NCI-H1930 (cell line): ENCODE measurements at places on chromosomes 6 and 20.

GRCh38 chr6:29982097-29982496, 39.8 kb downstream of the HLA-A start:
- no peak for DNase-seq

GRCh38 chr20:4875578-4876067, 125.7 kb downstream of the SLC23A2 start:
- no peak for DNase-seq

DNA sequence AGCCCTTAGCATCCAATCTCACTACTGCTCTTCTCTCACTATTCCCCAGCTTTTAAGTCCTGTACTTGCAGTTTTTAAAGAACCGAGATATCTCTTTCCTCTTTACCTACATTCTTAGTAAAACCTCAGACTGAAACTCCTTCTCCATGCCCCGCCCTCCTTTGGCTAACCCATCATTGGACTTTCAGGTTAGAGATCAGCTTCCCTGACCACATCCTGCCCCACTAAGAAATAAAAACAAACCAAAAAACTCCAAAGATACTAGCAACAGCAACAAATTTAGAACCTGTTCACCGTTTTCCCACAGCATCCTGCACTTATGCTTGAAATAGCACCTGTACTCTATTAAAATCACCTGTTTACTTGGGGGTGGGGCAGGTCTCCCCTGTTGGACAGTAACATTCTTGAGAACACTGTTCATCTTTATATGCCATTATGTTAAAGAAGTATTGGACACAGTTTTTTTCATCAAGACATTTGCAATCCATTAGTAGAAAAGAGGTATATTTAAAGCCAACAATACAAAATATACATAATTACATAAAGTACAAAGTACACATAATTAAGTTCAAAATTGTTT, 16.3 kb upstream of the SMAP1 start:
- no peak for DNase-seq

DNA sequence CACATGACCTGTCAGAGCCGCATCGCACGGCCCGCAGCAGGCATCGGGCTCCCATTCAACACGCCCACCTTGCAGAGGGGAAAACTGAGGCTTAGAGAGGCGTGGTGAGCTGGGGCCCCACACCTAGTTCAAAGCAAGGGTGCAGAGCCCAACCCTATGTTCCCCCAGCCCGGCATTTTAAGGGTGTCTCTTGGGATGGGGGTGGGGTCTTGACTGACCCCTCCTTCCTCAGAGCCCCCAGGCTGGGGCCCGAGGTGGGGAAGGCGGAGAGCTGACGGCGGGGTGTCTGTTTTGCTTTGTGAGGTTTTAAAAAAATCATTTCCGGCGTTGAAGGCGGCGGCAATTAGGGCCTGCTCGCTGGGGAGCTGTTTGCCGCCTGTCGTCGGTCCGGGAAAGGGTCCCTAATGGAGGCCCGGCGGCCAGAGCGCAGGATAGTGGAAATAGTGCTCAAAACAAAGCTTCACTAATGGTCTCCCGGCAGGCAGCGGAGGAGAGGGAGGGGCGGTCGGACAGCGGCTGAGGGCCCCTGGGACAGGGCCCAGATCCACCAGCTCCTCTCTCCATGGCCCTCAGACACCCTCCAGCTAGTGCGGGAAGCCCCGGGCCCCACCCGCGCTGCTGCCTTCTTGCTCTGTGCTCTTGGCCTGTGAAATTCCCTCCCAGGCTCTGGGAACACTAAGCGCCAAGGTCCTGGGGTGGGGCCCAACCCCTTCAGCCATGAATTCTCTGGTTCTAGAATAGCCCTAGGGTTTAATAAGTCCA, 11.9 kb downstream of the VSTM2L start:
- DNase-seq: no peak

- DNase-seq: no peak
Observed at GRCh38 chr20:55635870-55636269, 369.4 kb downstream of the CBLN4 start.

GRCh38 chr20:62754122-62754990, 41.9 kb upstream of the MRGBP start:
- no peak for DNase-seq

DNA sequence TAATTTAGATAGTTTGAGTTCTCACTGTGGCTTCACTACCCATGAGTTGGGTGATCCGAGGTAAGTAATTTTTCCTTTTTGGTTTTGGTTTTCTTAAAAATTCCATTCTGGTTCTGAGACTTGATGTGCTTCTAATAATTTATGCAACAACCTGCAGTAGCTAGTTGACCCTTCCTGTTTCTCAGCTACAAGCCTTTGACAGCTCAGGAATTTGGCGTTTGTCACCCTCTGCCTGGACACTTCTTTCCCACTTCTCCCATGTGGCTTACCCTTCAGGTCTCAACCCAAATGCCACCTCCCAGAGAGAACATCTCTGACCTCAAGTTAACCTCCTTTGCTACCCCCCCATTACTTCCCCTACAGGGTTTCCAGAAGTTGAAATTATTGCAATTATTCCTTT, 49.7 kb upstream of the TSHZ2 start:
- no peak for DNase-seq

DNA sequence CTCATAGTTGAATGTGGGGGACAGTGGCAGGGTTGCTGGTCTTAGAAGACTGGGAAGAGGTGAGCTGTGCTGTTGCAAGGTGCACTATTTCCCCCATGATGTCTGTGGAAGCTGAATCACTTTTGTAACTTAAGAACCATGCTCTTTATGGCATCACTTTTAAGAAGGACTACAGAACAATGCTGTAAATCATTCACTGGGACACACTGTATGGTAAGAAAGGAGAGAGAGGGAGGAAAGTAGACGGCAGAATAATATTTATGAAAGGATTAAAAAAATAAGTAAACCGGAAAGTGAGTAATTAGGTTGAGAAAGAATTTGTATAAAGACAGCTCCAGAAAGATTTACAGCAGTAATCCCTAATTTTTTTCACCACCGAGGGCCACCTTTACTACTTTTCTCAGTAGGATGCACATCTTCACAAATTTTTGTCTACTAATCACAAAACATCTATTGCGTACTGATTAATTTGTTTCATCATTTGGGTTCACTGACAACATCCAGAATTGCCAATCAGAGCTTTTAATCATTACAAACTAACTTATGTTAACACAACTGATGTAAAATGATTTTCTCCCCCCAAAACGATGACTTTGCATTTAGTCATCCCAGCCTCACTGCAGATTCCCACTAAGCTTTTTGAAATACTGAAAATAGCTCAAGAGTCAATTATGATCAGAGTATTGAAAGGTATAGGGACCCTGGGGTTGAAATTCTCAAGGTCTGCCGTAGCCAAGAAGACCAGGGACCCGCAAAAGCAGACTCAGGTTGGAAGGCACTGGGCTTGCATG, 560.7 kb upstream of the NOX3 start:
- DNase-seq: no peak

- no peak for DNase-seq
Observed at GRCh38 chr6:116090251-116090650, 10.4 kb upstream of the NT5DC1 start.

DNA sequence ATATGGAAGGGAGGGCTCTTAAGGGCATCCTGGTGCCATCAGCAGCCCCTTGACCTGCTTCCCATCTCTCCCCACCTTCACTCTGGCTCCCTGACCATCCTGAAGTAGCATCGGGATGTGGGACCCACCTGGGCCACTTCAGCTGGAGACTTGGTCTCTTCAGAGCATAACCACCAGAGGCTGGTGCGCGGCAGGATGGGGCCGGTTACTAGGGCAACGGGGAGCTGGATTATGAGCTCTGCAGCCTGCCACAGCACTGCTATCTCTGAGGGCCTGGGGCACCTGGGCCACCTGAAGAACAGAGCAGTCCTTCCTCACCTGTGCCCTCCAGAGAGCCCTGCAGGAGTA, 79.7 kb downstream of the SYNJ2 start:
- DNase-seq: no peak

GRCh38 chr6:3482869-3483268, 26.0 kb upstream of the SLC22A23 start:
- DNase-seq: no peak

DNA sequence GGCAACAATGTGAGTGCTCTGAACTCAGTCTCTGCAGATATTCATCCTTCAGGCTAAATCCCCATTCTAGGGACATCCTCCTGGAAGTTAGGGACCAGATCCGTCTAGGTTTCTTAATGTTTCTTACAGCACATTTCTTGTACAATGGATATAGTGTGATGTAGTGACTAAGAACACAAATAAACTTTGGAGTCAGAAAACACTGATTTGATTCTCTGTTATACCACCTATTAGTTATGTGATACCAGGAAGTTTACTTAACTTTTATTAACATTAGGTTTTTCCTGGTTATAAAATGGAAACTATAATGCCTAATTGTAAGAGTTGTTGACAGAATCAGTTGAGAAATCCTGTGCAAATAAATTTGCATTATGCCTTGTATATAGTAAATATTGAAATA, 57.6 kb upstream of the KCNQ5 start:
- no peak for DNase-seq

- DNase-seq: peak; percentile 5
Observed at GRCh38 chr6:38997128-38997761, 51.3 kb upstream of the GLP1R start.

GRCh38 chr6:3444276-3445088, 12.4 kb downstream of the SLC22A23 start:
- no peak for DNase-seq

DNA sequence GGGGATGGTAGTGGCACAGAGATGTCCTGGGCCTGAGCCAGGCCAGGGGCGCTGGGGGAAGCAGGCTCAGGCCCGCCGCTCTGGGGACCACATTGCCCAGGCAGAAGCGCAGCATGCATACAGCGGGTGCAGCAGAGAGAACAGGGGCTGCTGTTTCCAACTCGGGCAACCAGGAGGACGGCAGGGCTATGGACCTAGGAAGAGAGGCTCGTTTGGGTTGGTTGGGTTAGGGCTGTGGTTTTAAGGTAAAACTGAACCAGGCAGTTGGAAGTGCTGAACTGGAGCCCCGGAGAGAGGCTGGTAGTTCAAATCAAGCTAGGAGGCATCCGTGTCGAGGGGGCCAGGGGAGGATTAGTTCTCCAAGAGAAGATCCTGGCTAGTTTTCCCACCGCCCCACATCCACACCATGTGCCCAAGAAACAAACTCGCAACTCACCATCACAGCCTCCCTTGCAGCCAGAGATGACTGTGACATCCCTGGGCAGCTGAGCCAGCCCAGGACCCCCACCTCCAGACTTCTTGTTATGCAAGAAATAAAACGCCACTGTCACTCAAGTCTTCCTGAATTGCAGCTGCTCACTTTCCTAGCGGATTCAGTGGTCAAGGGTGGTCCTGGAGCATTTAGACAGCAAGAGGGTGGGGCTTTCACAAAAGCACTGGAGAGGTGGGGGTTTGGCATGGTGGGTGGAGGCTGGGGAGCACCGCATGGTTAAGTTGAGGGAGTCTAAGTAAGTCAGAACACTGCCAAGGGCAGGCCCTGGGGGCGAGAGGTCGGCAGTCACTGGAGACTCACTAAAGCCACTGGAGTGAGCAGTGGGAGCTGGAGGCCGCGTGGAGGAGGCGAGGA, 161.2 kb downstream of the GRM4 start:
- no peak for DNase-seq

DNA sequence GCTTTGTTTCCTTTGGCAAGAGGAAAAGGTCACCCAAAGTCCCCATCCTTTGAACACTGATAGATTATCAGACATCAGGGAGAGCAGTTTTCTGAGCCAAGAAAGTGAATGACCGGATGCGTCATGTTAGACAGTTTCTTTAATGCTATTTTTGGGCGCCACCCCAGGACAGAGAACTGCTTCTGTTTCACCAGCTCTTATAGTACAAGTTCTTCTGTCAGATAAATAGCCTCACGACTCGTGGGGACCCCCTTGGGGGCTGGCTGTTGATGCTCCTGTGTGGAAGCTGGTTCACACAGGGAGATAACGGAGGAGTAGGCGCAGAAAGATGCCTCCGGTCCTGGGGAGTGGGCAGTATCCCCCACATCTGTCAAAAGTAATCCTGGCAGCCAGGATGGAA, 54.6 kb downstream of the NPEPL1 start:
- DNase-seq: no peak

GRCh38 chr6:87181903-87182302, 26.5 kb downstream of the ZNF292 start:
- no peak for DNase-seq

DNA sequence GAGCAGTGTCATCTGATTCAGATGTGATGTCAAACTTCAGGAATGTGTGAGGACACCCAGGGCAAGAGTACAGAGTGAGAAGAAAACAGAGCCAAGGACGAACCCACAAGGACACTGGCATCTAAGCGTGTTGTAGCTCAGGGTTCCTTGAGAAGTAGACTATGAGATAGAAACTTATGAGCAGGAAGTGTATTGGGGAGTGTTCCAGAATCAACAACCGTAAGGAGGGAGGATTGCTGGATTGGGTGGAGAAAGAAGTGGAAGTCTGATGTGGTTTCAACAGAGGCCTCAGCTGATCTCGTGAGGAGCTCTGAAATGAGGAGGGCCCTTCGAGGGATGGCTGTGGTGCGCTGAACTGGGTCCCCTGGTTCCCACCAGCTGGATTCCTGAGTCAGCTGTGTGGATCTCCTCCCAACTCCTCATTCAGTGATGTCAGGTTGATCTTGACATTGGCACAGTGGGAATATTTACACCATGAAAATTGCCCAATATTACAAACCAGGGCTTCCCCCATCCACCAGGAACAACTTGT, 25.7 kb upstream of the IGF2R start:
- DNase-seq: no peak

DNA sequence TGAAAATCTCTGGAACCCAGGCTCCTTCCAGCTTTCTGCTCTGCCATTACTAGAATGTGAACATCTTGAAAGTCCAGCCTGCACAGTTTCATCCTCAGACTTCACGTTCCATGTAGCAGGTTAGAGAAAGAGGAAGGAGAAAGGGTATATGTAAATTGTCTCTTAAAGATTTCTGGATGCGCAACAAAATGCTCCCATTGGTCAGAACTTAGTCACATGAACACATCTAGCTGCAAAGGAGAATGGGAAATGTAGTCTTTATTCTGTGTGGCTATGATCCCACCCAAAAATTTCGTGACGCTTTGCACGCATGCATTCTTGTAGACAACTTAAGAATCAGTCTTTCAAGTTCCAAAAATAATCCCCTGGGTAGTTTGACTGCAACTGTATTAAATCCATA, 46.4 kb upstream of the CHD6 start:
- DNase-seq: no peak

DNA sequence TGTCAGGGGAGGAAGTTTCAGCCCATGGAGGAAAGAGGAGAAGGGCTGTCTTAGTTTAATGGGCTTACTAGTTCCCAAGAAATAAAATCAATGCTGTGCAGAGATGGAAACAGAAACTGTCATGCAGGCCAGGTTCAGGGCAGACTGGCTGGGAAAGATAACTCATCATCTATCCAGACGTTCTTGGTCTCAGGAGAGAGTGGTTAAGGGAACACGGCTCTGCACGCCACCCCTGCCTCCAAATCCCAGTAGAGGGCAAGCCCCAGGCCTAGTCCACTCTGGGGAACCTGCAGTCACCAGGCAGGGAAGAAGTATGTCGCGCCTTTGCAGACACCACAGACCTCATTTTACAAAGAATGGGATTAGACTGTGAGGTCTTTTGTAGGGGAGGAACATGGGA, 12.5 kb downstream of the ALDH8A1 start:
- no peak for DNase-seq
